ENCODE measurements at places on chromosomes 3 and 15. TPM values are rescaled to one million over a fixed set of nuclear protein-coding genes. Genes with fewer than 3 reads are reported as not detected.

GRCh38 chr3:128294999-128295468 is 141.8 kb downstream of the EEFSEC start:
- H3K36me3 ChIP-seq, result no peaks in the 10 kb centered on the region
- H3K4me1 ChIP-seq, result no peaks in the 10 kb centered on the region
- no peak overlapping the region for H3K27ac ChIP-seq
- no peak for DNase-seq
- no peaks in the 10 kb centered on the region for H3K27me3 ChIP-seq

- H3K4me1 ChIP-seq, result no peaks in the 10 kb centered on the region
- no peaks in the 10 kb centered on the region for H3K27me3 ChIP-seq
- no peak overlapping the region for H3K27ac ChIP-seq
- no peak for DNase-seq
- H3K36me3 ChIP-seq, result no peaks in the 10 kb centered on the region
- no peak overlapping the region for H3K4me3 ChIP-seq
Measured at GRCh38 chr15:36643551-36643950, 64.1 kb downstream of the CDIN1 start.

DNA sequence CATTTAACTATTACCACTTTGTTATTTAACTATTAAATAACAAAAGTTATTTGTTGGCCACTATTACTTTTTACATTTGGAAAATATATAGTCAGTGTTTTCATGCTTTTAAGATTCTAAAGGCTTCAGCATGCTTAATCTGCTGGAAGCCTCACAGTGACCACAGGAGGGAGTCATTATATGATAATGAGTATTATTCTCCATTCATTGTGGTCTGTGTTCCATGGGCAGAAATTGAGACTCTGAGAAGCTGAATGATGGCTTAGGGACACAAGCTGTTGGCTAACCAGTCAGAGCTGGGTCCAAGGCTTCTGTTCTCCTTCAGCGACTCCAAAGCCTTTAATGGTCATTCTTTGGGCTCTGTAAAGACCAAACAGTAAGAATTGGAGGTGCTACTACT is 64.7 kb downstream of the BFSP2 start:
- DNase-seq, result no peak
- H3K36me3 ChIP-seq, result no peaks in the 10 kb centered on the region
- no peaks in the 10 kb centered on the region for H3K27me3 ChIP-seq
- no peak overlapping the region for H3K4me3 ChIP-seq

DNA sequence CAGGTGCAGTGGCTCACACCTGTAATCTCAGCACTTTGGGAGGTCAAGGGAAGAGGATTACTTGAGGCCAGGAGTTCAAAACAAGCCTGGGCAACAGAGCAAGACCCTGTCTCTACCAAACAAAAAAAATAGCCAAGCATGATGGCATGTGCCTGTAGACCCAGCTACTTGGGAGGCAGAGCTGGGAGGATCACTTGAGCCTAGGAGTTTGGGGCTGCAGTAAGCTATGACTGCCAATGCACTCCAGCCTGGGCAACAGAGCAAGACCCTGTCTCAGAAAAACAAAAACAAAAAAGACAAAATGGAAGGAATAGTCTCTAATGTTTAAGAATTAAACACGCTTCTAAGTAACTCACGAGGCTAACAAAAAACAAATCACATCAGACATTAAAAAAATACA is 106.5 kb downstream of the DLG1 start:
- H3K4me1 ChIP-seq, result no peaks in the 10 kb centered on the region
- no peak overlapping the region for H3K27ac ChIP-seq

DNA sequence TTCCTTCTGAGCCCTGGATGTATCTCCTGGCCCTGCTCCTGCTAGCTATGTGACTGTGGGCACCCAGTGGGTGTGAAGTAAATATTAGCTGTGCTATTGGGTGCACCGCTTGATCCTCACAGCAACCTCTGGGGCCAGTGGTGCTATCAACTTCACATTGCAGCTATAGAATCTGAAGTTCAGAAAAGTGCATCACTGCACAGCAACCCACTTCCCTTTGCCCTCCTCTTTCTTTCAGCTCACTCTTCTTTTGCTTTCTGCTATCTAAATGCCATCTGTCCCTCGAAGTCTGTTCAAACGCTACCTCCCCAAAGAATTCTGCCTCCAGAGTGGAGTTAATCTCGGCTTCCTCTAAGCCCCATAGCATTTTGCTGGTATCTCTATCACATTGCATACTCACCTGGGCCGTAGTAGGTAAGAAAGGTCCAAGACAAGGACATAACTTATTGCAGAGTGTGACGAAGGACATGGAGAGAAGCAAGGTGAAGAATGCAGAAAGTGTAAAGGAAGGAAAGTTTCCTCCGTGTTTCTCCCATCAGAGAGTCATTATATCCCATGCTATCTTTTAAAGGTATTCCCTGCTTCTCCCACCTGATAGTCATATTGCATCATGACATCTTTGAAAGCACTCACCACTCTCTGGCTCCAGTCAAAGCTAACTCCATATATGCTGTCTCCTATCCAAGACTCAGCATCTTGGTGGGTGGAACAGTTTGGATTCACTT is 57.1 kb upstream of the BCL6 start:
- H3K4me1 ChIP-seq, result no peaks in the 10 kb centered on the region
- DNase-seq, result no peak
- no peak overlapping the region for H3K27ac ChIP-seq
- H3K36me3 ChIP-seq, result no peaks in the 10 kb centered on the region

DNA sequence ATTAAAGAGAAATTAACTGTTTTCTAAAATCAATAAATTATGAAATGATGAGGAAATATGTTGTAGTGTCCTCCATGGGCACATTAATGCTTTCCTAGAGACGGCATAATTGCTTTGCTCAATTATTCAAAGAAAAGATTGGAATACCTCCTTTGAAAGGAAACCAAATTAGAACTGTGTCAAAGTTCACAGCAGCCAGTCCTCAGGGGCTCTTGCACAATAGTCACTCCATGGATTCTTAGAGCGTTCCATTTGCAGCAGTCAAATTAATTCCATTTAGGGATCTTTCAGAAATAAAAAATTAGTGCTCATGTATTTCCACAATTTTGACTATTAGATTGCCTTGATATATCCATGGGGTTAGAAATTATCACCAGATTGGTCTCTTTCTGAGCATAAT is 841.6 kb upstream of the DPPA4 start:
- H3K27ac ChIP-seq, result no peak overlapping the region
- no peaks in the 10 kb centered on the region for H3K27me3 ChIP-seq
- no peaks in the 10 kb centered on the region for H3K4me1 ChIP-seq
- H3K4me3 ChIP-seq, result no peak overlapping the region
- H3K36me3 ChIP-seq, result no peaks in the 10 kb centered on the region

DNA sequence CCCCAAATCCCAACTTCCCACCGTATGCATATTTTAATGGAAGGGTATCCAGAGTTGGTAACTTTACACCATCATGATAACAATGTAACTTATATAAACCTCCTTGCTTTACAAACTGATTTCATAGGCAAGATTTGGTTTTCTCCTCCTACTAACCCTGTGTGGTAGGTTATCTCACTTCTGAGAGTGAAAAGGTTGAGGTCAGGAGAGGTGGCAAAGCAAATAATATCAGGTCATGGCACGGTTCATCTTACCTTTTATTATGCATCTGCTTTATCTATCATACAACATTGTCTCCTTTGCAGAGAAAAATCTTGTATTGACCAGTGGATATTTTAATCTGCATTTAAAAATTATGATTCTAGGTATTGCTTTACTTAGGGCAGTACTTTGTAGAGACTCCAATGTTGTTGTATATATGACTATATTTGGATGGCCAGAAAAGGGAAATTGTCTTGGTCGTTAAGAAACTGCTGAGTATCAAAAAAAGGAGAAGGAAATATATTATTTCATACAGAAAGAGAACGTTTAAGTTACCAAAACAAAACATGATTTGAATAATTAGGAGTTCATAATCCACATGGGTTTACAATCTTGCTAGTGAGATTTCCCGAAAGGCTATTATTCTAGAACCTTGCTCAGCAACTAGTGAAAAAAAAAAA is 30.4 kb downstream of the NFKBIZ start:
- H3K27me3 ChIP-seq, result no peaks in the 10 kb centered on the region
- DNase-seq, result no peak
- peak overlapping the region; percentile 19 for H3K27ac ChIP-seq
- H3K4me3 ChIP-seq, result no peak overlapping the region

- peaks cover 7% of the 10 kb centered on the region for H3K36me3 ChIP-seq
- H3K27me3 ChIP-seq, result no peaks in the 10 kb centered on the region
- H3K4me1 ChIP-seq, result peaks cover 4% of the 10 kb centered on the region
- peak overlapping the region; percentile 17 for H3K27ac ChIP-seq
- no peak for DNase-seq
Measured at GRCh38 chr3:9898467-9899241, 4.0 kb upstream of the IL17RE start.

- no peaks in the 10 kb centered on the region for H3K36me3 ChIP-seq
- no peak for DNase-seq
- peaks cover 50% of the 10 kb centered on the region for H3K4me1 ChIP-seq
Measured at GRCh38 chr15:58475573-58476524, 44.1 kb downstream of the LIPC start.

DNA sequence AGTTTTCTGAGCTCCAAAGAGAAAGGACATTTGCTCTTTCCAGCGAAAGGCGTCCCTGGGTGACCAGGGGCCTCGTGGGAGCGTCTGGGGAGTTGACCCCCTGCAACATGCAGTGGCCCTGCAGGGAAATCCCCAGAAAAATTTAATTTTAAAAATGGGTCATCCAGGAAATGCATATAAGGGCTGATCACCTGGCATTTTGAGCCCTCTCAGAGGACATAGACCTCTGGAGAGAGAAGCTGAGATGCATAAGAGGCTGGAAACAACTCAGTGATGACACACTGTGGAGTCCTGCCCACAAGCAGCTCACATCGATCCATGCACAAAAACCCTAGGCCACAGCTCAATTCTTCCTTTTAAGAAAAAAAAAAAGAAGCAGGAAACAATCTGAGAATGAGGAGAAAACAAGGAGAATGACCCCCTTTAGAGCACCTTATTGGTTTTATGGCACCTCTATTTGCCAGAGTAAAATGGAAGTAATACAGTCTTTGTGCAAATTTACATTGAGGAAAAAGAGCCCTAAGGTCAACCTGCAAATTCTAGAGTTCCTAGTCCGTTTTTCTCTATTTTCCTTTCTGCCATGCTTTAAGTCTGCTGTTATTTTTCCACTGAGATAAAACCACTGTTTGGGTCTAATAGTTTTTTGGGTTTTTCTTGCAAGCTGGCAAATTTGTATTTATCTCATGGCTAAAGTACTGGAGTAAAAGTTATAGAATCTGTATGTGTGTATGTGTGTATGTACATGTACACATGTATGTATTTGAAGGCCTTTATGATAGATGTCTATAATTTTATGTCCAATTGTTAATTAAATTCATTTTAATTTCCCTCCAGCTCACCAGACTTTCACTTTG is 6.9 kb upstream of the BDH1 start:
- no peaks in the 10 kb centered on the region for H3K4me1 ChIP-seq
- no peak for DNase-seq
- H3K4me3 ChIP-seq, result no peak overlapping the region
- H3K27ac ChIP-seq, result no peak overlapping the region
- H3K27me3 ChIP-seq, result no peaks in the 10 kb centered on the region

- no peak for DNase-seq
- H3K4me1 ChIP-seq, result no peaks in the 10 kb centered on the region
- H3K4me3 ChIP-seq, result no peak overlapping the region
- H3K27me3 ChIP-seq, result no peaks in the 10 kb centered on the region
- H3K36me3 ChIP-seq, result no peaks in the 10 kb centered on the region
Measured at GRCh38 chr3:112047264-112047663, 12.7 kb downstream of the TMPRSS7 start.

- no peaks in the 10 kb centered on the region for H3K36me3 ChIP-seq
- no peak overlapping the region for H3K27ac ChIP-seq
- DNase-seq, result no peak
- no peaks in the 10 kb centered on the region for H3K27me3 ChIP-seq
Measured at GRCh38 chr3:52790741-52791140, 3.9 kb upstream of the ITIH3 start.

- no peak overlapping the region for H3K27ac ChIP-seq
- no peaks in the 10 kb centered on the region for H3K4me1 ChIP-seq
- no peak for DNase-seq
- no peaks in the 10 kb centered on the region for H3K36me3 ChIP-seq
- H3K4me3 ChIP-seq, result no peak overlapping the region
- no peaks in the 10 kb centered on the region for H3K27me3 ChIP-seq
Measured at GRCh38 chr3:168154089-168154488, 58.4 kb upstream of the GOLIM4 start.

GRCh38 chr3:12879191-12879815 is 37.9 kb upstream of the RPL32 start:
- H3K27me3 ChIP-seq, result peaks cover 27% of the 10 kb centered on the region
- peaks cover 7% of the 10 kb centered on the region for H3K4me1 ChIP-seq
- H3K36me3 ChIP-seq, result no peaks in the 10 kb centered on the region
- H3K27ac ChIP-seq, result no peak overlapping the region
- DNase-seq, result no peak
- no peak overlapping the region for H3K4me3 ChIP-seq

- no peak for DNase-seq
- peak overlapping the region; percentile 25 for H3K27ac ChIP-seq
- no peaks in the 10 kb centered on the region for H3K36me3 ChIP-seq
- no peaks in the 10 kb centered on the region for H3K27me3 ChIP-seq
- H3K4me1 ChIP-seq, result no peaks in the 10 kb centered on the region
Measured at GRCh38 chr3:16240229-16241023, 24.3 kb downstream of the DPH3 start.

DNA sequence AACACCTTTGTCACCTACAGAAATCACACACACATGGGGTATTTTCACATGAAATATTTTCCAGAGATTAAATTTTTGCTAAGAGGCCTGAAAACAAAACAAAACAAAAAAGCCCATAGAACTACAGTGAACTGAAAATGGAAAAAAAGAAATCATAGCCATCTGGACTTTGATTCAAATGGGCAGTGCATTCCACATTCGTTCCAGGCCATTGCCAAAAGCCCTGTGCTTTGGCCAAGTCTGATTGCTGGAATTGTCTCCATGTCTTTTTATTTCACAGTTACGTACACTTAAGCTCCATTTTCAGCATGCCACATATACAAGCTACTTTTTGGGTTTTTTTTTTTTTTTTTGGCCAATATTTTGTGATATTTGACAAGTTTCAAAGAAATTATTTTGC is 47.1 kb downstream of the TFG start:
- peaks cover 32% of the 10 kb centered on the region for H3K36me3 ChIP-seq
- no peak overlapping the region for H3K27ac ChIP-seq
- no peak overlapping the region for H3K4me3 ChIP-seq
- H3K4me1 ChIP-seq, result no peaks in the 10 kb centered on the region
- DNase-seq, result no peak
- no peaks in the 10 kb centered on the region for H3K27me3 ChIP-seq

DNA sequence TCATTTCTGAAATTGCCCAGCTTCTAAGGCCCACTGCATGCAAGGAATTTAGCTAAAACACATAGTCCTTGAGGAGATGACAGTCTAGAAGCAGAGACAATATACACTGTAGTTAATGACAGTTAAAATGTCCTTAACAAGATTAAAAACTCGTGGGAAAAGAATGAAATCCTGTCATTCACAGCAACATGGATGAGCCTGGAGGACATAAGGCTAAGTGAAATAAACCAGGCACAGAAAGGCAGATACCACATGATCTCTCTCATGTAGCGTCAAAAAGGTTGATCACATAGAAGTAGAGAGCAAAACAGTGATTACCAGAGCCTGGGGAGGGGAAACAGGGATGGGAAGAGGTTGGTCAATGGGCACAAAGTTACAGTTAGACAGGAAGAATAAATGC is 36.3 kb upstream of the GOLGA8J start:
- no peaks in the 10 kb centered on the region for H3K4me1 ChIP-seq
- H3K27ac ChIP-seq, result no peak overlapping the region

Gene GATM
- total RNA-seq, result 5.4 TPM

Gene CCNB2
- 11.0 TPM for total RNA-seq

Gene ADPRH
- total RNA-seq, result 18.7 TPM
